Activated gamma-delta T cell (primary cell): ENCODE measurements at places on chromosomes 12 and 14.

GRCh38 chr14:93008381-93008780, 85.4 kb downstream of the CHGA start:
- DNase-seq = no peak

DNA sequence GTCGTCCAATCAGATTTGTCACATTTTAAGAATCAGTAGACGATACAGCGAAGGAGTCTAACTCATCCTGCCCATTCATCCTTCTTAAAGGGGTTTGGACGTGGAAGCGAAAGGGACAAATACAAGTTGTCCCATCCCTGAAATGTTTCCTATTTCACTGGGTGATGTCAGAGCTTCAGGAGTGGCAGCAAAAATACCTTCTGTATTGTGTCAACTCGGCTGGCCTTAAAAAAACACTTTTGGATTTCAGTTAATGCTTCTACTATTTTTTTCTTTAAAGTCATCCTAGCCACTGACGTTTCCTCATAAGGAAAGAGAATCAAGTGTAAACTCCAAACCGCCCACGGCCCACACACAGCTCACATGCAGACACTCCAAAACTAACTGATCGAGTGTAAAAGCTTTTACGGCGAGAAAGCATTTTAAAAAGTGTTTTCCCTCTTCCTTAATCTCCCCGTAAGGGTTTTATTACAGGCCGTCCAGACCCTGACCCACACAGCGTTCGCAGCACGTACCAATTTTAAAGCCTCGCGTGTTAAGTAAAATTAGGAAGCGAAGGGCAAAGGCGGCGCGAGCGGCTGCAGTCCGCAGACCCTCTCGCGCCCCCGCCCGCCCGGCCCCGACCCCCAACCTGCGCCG, 593 bp downstream of the CFL2 start:
- DNase-seq = no peak

GRCh38 chr14:27390155-27390554, 792.3 kb upstream of the NOVA1 start:
- no peak for DNase-seq

DNA sequence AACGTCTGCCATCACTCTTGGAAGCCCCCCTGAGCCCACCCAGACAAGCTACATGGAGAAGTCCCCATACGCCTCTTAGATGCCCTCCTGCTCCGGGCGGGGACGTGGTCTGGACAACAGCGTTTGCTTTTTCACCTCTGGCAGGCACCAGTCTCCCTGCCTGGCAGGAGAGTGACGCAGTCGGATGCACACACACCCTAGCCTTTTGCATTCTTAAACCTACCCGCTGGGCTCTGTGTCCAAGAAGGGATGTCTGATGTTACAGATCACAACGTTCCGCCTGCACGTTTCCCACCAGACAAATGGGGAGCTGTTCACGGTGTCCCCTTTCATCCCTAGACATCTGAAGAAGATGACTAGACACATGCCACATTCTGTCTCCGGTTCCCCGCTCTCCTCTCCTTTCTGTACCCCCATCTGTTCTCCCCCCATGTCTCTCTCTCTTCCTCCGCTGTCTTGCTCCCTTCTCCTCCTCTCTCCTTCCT, 100.2 kb downstream of the RIMBP2 start:
- DNase-seq = no peak

- DNase-seq = no peak
Observed at GRCh38 chr12:104538891-104539462, 82.2 kb downstream of the CHST11 start.

- no peak for DNase-seq
Observed at GRCh38 chr12:24617471-24617870, 331.4 kb downstream of the BCAT1 start.

GRCh38 chr12:132437943-132438700, 51.8 kb upstream of the FBRSL1 start:
- no peak for DNase-seq

DNA sequence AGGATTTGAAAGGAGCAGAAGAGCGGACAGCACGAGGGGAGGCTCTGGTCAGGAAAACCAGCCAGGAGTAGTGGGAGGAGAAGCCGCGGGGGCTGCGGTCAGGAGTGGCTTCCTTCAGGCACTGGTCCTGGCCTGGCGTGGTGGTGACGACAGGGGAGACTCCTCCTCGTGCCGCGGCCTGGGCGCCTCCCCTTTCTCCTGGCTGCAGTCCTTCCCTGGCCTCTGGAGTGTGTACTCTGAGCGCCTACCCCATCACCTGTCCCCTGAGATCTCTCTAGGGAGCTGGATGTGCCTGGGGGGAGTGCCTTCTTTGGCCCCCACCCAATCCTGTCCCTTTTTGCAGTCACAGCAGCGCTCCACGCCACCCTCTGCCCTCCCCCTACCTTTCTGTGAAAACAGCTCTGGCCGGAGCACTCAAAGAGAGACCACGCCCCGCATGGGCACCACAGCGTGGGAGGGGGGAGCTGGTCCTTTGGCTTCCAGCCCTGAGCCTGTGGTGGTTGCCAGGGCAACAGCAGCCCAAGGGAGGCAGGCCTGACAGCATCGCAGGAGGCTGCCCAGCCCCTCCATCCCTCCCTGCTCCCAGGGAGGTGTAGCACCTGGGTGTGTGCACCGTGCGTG, 125.9 kb downstream of the CALM1 start:
- no peak for DNase-seq

- no peak for DNase-seq
Observed at GRCh38 chr14:47194055-47194454, 481.4 kb downstream of the MDGA2 start.

GRCh38 chr12:53505555-53506449, 1.5 kb downstream of the NPFF start:
- DNase-seq = no peak

DNA sequence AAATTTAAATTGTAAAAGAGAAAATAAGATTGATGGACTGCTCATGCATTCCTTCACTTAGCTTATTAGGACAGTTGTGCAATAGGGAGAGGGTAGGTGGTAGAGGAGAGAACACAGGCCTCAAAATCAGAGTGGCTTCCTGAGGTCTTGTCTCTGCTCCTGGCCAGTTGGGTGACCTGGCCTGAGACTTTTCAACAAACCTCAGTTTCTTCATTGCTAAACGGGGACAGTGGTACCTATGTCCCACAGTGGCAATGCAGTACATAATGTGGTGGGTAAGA, 2.6 kb downstream of the MAP3K12 start:
- no peak for DNase-seq

GRCh38 chr14:77579780-77580179, 36.7 kb downstream of the SPTLC2 start:
- no peak for DNase-seq

DNA sequence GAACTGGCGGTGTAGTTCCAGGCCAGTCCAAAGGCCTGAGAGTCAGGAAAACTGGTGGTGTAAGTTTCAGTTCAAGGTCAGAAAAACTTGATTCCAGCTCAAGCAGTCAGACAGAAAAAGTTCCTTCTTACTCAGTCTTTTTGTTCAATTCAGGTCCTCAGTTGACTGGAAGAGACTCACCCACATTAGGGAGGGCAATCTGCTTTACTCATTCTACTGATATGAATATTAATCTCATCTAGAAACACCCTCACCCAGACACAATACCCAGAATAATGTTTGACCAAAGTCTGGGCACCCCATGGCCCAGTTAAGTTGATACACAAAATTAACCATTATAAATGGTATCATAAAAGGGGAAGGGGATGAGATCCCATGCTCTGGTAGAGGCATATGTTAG, 50.1 kb upstream of the LTA4H start:
- no peak for DNase-seq
